ELF-1 (cell line): ENCODE measurements at places on chromosomes 2 and 18.

GRCh38 chr18:60347526-60348045 lies 25.0 kb downstream of the MC4R start:
- no peak for DNase-seq

DNA sequence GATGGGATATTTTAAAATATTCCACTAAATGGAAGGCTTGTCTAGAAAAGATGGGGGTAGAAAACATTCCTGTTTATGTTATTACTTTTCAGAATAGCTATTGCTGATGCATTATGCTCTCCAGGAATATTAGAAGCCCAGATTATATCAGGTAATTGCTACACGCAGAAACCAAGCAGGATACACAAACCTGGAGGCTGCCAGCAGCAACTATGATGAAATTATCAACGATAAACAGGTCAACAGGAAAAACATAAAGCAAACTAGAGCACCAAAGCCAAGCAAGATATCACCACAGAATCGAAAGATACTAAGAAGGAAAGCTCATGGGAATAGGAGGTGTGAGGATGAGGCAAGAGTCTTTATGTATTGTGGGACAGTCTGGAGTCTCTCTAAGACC lies 113.2 kb upstream of the SPATS2L start:
- no peak for DNase-seq

DNA sequence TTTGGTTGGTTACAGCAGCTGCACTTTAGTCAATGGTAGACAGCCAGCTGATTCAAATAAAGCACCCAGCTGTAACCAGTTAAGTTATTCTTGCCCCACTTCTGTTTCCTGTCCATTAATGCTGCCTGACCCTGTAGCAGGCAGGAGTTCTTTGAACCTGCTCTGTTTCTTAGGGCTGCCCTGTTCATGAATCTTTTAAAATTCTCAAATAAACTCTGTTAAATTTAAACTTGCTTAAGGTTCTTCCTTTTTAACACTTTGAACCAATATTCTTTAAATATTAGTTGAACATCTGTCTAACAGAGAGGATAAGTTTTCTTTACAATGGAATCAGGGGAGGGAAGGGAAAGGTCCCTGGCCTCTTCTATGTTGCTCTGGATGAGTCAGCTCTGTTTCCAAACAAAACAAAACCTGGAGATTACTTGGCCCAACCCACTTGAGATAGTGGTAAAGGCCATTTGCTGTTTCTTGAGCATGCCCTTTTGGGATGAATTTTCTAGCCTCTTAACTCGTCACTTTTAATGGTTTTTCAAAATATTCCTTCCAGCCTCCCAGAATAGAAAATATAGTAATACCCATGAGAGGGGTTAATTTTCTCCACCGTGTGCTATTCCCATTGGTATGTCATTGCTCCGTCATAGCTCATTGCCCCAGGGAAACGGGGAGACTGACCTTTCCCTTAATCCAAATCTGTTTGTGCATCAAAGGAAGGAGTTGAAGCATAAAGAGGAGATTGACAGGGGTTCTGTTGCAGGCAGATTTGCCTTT lies 112.1 kb upstream of the FHL2 start:
- peak; percentile 26 for DNase-seq

DNA sequence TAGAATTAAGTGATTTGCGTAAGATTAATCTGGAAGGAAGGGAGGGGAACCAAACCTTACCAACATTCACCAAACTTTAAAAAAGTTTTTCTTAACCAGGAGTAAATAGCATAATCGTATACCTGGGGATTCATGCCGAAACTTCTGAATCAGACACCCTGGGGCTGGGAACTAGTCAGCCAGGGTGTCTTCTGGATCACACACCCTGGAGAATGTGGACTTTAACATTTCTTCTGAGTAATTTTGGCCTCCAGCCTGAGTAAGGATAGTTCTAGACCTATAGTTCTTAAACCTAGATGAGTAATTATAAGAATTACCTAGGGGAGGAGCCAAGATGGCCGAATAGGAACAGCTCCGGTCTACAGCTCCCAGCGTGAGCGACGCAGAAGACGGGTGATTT lies 44.1 kb upstream of the MEIS1 start:
- peak; percentile 10 for DNase-seq

GRCh38 chr18:44562986-44563385 lies 117.7 kb upstream of the SETBP1 start:
- DNase-seq = no peak

- DNase-seq = peak; percentile 16
These were observed 206.2 kb downstream of the EXOC6B start for GRCh38 chr2:72619626-72620025.

- no peak for DNase-seq
These were observed 218 bp downstream of the DGKD start for GRCh38 chr2:233354500-233354924.

DNA sequence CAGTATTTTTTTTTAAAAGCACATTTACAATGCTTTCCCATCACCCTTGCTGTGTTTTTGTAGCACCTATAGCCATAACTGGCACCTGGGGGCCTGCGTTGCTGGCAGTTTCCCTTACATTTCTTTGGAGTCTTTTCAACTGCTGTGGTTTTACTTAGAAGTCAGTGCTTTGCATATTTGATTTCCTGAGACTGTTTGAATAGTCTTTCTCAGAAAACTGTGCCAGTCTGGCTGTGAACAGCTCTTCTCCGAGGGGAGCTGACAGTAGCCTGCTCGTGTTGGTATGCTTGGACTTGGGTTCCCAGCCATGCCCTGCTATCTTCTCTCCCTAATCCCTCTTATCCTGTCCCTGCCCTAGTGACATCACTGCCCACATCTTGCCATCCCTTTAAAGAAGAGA lies 81.5 kb downstream of the DPP4 start:
- no peak for DNase-seq

GRCh38 chr2:143852759-143853158 lies 667.2 kb downstream of the ZEB2 start:
- DNase-seq = peak; percentile 77

GRCh38 chr2:96762529-96763311 lies 2.0 kb downstream of the CNNM4 start:
- DNase-seq = peak; percentile 66

DNA sequence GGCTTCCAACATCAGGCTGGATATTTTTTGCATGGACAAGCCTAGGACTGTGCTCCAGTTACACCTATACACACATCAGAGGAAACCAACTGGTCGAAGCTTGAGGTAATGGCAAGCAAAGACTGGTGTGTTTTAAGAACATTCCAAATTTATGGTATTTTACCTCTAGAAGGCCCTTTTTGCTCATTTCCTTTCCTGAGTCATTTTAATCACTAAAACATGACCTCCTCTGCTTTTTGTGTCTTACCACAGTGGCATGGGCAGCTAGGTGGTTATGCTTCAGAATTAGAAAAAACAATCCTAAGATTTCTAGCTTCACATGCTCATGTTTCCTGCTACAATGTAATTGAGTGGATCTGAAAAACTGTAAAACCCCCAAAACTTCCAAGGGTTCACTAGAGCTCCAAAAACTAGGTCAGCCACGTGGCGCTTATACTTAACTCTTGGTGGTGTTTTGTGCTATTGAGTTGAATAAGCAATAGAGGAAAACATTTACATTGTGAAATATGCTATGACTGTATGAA lies 30.6 kb upstream of the CHRNA1 start:
- DNase-seq = no peak

DNA sequence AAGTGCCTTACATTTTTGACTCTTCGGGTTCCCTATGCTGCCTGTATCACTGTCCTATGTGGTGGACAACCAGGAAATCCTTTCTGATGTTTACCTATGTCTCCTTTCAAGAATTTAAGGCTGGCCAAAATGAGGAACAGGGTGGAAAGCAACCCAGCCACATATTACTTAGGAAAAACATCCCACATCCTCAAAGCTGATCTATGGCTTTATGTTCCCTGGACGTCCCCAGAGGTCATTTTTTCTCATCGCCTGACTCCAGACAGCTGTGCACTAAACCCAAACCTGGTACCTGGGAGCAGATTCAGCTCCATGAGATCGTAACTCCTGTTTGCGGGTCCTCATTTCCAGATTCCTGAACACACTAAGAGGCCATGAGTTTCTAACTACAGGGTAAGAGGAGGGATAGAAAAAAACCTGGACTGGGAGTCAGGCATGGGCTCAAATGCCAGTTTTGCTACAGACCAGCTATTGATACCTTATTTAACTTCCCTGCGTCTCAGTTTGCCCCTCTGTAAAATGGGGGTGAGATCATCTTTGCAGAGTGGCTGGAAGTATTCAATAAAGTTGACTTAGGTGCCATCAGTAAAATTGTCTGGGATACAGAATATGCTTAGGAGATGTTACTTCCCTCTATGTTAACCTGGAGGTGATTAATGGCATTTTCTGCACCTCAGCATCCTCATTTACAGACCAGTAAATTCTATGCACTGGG lies 70.8 kb downstream of the TNS1 start:
- DNase-seq = no peak

DNA sequence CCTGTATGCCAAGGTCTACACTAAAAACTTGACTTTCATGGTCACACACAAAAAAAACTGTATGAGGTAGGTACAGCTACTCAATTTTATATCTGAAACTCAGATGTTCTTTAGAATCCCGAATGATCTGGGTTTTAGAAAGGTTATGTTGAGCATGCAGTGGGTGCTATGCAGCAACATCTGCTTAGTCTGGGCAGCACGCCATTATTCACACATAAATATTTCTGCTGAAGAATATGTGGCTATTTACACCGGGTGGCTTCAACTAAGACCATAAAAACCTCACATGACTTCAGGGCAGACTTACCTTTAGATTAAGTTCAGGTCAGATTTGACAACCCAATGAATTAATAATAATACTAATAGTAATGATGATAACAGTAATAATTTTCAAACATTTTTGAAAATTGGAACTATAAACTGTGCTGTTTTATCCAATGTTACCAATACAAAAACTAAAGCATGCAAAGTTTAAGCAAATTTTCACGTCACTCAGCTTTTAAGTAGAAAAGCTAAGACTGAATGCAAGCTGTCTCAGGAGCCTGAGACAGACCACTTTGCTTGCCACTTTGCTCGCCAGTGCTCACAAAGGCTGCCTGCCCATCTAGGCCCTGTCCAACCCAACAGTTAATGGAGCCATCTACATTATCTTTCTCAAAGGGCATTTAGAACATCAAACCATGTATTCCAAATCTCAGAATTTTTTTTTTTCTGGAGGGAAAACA lies 292.0 kb downstream of the CNTNAP5 start:
- no peak for DNase-seq

GRCh38 chr18:11526675-11527074 lies 82.7 kb upstream of the SLC35G4 start:
- DNase-seq = no peak

- DNase-seq = no peak
These were observed 29.6 kb upstream of the C2orf15 start for GRCh38 chr2:99111945-99112344.

- DNase-seq = no peak
These were observed 9.2 kb downstream of the SLC39A10 start for GRCh38 chr2:195666113-195666712.

GRCh38 chr2:86446060-86446459 lies 4.9 kb downstream of the KDM3A start:
- DNase-seq = no peak

DNA sequence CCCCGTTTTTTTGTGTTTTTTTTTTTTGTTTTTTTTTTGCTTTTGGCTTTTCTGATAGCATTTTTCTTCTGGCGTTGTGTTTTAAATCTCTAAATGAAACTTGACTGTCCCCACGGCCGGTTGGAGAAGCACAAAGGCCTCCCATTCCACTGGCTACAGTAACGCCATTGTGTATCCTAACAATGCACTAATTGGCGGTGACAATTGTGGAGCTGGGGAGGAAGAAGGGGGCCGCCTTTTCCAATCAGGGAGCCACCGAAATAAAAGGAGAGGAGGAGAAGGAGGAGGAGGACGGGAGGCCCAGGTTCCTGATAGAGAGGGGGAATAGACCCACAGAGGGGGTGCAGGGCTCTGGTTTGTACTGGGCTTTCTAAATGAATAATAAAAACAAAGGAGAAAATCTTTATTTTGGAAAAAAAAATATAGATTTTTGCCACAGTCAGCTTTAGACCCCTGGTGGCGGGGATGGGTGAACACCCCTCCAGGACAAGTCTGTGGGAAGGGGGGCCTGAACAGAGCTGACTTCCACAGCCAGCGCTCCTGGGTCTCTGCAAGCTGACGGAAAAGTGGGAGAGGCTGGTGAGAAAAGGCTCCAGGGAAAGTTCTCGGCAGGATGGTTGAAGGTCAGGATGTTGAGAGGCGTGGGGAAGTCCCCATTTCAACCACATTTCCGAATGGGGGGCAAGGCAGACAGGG lies 43.7 kb upstream of the FZD5 start:
- peak; percentile 62 for DNase-seq

DNA sequence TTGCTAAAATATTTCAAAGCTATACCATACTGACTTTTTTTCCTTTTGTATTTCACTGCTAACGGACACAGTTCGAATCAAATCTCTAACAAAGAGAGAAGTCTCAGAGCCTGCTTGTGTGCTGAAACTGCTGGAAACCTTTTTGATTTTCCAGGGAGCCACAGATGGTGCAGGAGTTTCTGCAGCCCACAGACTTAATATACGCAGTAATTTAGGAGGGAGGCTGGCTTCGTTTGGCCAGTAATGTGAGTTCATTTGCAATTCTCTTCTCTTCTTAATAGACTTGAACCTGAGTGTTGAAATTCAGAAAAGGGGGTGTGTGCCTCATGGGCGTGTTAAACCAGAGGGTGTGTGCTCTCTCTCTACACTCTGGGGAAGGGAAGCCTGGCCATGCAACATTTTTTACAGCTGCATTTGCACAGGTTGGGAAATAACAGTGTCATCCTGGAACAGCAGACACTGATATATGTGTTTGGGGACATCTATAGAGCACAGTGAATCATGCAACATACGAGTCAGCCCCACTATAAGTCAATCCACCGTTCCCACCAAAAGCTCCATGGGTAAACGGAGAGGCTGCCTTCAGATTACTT lies 333.0 kb downstream of the CLIP4 start:
- DNase-seq = no peak

DNA sequence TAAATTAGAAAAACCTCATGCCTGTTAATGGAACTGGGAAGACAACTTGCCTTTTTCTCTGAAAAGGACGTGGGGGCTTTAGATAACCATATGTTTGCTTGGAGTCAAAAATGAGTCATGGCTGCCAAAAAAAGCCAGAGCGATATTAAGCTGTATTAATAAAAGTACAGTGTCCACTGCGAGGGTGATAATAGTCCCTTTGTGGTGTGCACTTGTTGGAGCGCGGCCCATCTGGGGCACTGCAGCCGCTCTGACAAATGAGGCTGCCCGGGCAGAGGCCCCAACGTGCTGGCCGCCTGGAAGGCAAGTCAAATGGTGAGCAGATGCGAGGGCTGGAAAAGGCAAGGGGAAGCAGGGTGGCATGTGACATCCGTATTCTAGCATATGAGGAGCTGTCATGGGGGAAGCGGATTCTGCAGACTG lies 103.3 kb upstream of the NCK2 start:
- DNase-seq = no peak

GRCh38 chr2:181777734-181778133 lies 97.4 kb upstream of the NEUROD1 start:
- DNase-seq = no peak

DNA sequence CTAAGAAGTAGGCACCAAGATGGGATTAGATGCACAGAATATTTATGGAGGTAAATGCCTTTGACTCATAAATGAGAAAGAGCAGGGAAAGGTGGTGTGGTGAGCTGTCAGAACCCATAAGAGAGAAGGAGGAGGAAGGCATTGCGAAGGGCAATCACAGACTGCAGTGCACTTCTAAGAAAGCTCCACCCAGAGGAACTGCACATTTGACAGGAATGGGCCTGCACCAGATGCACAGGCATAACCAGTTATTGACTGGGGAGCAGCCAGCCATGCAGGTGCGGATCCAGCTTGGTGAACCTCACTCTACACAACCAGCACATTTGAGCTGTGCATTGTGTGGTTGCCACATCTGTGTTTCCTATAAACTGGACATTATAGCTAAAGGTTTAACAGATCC lies 62.2 kb upstream of the L3MBTL4 start:
- no peak for DNase-seq
